ENCODE measurements at places on chromosomes 5 and 9.

- DNase-seq = no peak
Observed at GRCh38 chr5:177479774-177480173, 6.3 kb upstream of the DBN1 start.

DNA sequence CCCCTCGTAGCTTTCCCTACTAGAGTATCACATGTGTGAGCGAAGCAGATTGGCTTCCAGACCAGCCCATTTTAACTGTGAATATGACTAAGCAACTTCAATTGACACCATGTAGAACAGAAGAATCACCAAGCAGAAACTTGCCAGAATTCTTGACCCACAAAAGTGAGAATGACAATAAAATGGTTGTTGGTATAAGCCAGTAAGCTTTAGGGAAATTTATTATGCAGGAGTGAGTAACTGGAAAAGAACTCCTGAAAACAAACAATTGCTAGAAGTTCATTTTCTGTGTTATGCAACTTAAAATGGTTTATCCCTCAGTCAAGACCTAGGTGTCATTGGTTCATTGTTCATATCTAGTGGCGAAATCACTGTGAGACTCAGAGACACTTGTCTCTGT, 303.1 kb downstream of the DMRT2 start:
- no peak for DNase-seq

DNA sequence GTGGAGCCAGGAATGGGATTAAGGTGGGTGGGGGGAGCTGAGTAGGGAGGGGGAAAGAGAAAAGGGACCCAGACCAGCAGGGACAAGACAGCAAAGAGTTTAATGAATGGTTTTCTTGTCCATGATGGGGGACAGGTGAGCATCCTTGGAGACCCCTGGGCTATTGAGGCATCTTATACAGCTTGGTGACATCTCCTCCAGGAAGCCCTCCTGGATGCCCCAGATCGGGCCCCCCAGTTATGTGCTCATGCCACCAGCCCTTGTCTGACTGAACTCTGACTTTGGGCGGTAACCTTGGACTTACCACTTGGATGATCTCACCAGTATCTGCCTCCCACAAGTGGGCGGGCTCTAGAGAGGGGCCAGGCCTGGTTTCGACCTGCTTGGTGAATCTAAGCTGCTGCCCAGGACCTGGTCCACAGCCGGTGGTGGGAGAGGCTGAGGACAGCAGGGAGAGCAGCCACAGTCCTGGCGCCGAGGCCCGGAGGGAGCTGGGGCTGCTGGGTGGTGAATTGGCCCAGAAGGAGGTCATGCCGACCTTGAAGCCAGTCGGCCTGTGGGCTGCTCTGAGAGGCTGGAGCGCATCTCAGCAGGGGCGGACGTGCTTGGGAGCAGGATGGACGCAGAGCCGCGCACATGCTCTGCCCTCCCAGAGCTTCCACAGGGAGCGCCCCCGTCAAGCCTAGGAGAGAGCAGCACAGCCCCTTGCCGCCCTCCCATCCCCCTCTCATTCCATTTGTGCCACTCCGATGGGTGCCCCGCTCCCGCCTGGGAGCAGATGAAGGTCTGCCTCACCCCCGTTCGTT, 36.2 kb downstream of the UNC5A start:
- peak; percentile 26 for DNase-seq

DNA sequence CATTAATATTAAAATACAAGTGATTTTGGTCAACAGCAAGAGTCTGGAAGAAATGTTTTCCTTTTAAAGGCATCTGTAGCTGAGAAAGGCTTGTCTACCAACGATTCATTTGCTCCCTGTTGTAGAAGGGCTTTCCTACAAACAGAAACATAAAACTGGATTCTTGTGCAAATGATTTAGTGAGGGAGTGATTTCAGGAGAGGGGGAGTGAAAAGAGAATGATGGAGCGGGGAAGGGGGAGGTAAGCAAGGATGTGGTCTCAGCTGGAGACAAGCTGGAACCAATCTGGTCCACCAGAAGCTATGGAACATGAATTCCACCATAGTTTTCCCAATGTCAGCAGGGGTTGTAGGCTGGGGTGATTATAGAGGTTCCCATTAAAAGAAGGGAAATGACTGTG, 196.3 kb downstream of the FBXO4 start:
- no peak for DNase-seq

GRCh38 chr5:160197341-160198144, 31.8 kb upstream of the FABP6 start:
- peak; percentile 33 for DNase-seq

- DNase-seq = peak; percentile 55
Observed at GRCh38 chr5:176538230-176538988, 1.2 kb upstream of the RNF44 start.

DNA sequence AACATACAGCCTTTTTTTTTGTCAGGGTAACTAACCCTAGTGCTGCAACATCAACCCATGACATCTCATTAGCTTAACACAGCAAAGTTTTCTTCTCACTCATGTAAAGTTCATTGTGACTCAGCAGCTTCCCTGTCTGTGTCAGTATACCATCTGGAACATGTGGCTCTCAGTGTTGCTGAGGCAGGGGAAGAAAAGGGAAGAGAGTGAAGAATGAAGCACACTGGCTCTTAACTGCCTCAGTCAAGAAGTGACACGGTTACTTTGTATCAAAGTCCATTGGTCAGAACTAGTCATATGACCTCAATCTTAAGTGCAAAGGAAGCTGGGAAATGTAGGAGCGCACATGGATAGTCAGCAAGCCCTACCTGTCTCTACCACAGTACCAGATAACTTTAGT, 185.0 kb upstream of the ELL2 start:
- peak; percentile 4 for DNase-seq

DNA sequence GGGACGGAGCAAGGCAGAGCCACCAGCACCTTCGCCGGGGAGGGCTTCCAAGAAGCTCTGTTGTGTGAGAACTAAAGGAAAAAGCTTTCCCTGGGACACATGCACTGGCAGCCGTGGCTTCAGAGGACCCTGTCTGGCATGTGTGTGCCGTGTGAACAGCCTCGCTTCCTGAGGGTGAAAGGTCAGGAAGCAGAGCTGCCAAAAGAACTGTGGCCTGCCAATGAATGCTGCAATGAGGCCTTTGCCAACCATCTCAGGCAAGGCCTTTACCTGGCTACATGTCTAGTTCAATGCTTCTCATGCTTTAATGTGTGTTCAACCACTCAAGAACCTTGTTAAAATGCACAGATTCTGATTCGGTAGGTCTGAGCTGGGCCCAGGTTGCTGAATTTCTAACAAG, 53.5 kb downstream of the NIPSNAP3B start:
- no peak for DNase-seq

DNA sequence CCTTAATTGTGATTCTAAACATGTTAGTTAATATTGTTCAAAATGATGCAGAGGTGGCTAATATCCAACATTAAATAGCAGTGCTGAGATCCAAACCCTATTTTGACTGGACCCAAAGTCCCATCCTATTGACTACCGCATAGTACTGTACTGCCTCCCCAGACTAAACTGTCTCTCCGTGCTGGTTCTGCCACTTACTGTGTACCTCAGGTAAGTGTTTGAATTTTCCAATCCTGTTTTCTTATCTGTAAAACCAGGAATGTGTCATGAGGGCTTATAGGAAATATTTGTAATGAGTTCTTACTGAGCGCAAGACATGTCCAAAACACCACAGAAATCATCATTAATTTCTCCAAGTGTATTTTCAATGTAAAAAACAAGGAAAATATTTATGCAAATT, 209.2 kb upstream of the CD180 start:
- DNase-seq = no peak

GRCh38 chr9:34163434-34163833, 15.4 kb upstream of the UBAP1 start:
- no peak for DNase-seq

DNA sequence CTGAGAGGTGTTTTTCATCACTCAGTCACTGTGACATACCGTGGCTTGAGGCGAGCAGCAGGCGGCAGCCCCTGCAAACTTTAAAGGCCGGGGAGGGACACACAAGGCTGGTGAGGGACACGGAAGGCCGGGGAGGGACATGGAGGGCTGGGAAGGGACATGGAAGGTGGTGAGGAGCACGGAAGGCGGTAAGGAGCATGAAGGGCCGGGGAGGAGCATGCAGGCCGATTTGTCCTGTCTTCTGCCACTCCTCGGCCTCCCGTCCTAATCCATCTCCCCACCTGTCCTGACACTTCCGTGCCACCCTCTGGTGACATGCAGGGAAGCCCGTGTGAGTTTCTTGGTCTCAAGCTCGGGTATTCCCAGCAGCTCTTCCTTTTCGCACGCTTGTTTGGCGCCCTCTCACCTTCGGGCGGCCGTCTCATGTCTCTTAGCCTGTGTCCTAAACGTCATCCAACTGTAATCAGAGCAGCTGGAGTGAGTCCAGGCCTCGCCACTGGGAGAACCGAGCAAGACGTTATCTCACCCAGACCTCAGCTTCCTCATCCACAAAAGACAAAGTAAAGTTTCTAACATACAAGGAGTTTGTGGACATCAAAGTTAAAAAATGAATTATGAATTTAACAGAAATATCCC, 126.5 kb downstream of the MRPL36 start:
- peak; percentile 34 for DNase-seq

DNA sequence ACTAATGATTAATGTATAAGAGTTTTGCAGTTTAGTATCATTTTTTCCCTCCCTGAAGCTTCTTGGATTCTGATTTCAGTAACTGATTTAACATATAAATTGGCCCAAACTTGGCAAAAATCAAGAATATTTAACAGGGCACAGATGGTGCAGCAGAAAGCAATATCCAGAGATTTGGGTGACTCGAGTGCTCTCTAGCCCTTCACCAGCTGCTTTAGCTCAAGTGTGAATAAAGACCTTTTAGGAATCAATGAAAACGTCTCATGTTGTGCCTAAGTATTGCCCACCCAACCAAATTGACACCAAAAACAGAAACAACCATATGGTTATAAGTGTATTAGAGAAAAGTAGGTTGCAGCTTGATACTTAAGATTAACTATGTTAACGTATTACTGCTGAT, 933.4 kb upstream of the PTPRD start:
- DNase-seq = peak; percentile 64

GRCh38 chr9:119588874-119589744, 219.9 kb upstream of the BRINP1 start:
- peak; percentile 90 for DNase-seq

GRCh38 chr5:97600486-97600885, 417.4 kb upstream of the RIOK2 start:
- DNase-seq = no peak

Data from NCI-H82 (cell line).